Stimulated activated CD4-positive, alpha-beta T cell treated with anti-CD3 and anti-CD28 coated beads, Interleukin-12 subunit alpha, Interleukin-12 subunit beta, amount 100 ng/mL, for 48 hours (primary cell): ENCODE measurements at places on chromosomes 13 and 19.
A peak's percentile ranks its signal among the peaks of the same experiment; 100 is the strongest.

DNA sequence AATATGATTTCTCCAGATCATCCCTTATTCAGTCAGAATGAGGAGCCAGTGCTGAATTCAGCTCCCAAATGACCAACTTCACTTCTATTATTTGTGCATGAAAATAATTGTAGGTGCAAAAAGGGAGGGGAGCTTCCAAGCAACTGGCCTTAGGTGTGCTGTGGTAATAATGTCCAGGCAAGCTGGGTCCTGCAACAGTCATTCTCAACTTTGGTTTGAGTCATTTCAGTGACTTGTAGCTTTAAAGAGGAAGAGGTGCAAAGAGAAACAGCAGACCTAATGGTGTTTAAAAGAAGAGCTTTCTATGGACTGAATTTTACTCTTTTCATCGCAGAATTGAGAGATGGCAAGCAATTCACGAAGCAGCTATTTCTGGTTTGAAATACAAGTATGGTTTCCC lies 29.2 kb upstream of the FGF9 start:
- no peak for DNase-seq

- DNase-seq = no peak
Measured at GRCh38 chr13:64477146-64477545, 2753.0 kb downstream of the PCDH9 start.

DNA sequence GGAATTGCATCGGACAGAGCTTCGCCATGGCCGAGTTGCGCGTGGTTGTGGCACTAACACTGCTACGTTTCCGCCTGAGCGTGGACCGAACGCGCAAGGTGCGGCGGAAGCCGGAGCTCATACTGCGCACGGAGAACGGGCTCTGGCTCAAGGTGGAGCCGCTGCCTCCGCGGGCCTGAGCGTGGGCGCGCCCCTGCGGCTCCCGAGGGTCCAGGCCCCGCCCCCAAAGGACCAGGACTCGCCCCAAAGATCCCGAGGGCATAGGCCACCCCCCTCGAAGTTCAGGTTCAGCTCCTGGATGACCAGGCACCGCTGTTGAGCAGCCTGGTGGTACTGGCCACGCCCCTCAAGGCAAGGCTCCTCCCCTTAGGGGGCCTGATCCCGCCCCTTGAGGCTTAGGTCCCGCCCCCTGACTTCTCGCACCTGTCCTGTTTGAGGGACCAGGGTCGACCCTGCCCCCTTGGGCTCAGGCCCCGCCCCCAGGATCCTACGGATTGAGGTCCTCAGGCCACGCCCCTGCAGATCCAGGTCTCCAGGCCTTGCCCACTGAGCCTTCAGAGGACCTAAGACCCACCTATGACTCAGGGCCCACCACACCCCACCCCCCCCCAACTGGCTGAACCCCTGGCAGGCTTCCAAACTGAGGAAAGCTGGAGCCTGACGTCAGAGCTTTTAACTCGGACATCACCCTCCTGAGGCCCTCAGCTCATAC lies 43.1 kb downstream of the CYP4F22 start:
- DNase-seq = peak; percentile 48

- no peak for DNase-seq
Measured at GRCh38 chr19:57802269-57802668, 12.4 kb downstream of the ZNF552 start.
